ENCODE measurements at places on chromosomes 2 and 18.

DNA sequence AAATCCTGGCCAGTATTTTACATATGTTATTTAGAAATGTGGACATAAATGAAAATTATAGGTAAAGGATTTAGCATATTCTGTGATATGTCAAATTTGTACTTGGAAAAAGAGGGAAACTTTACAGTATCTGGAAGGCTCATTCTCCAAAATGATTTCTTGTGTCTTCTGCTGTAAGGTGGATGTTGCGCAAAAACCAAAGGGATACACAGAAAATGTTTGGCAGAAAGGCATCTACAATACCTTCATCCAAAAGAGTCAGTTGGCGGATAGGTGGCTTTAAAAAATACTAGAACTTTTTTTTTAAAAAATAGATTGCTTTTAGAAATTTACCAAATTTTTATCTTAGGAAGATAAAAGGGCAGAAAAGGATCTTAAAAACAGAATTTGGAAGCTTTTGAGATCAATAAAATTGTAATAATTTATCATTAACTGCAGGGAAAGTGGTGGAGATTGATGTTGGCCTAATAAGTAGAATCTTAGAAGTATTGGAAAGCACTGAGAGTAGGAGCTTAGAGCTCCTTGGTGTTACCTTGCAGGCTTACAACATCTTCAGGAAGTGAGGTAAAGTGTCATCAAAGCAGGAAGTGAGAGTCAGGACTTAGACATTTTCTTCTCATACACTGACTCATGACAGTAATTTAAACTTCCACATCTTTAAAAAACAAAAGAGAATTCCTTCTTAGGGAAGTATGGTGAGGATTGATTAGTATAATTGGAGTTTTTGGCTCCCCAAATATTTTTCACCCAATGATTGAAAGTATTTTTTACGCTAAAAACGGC is 2.1 kb downstream of the NABP1 start:
- peak; percentile 53 for DNase-seq

- DNase-seq = no peak
These were observed 5.2 kb downstream of the RAPGEF4 start for GRCh38 chr2:172740856-172741255.

DNA sequence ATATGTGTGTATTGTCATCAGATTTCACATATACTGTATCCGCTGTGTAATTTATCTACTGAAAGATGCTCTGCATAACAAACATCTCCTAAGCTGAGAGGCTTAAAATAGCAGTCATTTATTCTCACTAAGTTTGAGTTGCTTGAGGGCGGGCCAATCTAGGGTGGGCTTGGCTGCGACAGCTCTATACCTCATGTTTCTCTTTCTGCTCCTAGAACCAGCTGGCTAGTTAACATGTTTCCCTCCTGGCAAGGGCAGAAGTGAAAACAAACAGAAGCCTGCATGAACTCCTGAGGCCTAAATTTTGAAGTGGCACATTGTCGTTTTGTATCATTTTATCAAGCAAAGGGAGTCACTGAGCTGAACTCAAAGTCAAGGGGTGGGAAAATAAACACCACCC is 585.0 kb upstream of the VRK2 start:
- DNase-seq = no peak

GRCh38 chr2:127361929-127362885 is 25.6 kb downstream of the MAP3K2 start:
- DNase-seq = no peak

DNA sequence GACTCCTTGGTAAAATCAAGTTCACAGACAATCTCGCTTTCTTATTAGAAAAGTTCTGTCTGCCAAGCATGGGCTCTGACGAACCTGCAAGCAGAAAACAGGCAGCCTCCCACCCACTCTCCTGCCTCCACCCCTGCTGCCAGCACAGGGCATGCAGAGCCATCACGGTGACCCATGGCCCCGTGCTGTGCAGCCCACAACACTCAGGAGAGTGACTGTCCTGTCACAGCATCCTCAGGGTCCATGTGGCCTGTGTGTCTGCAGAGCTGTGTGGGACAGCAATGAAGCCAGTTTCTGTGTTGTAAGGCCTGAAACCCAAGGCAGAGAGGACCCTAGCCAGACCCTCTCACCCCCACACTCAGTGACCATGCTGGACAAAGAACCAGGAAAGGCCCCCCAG is 46.2 kb downstream of the TFCP2L1 start:
- DNase-seq = no peak

GRCh38 chr2:162072181-162072702 is 1.8 kb downstream of the DPP4 start:
- DNase-seq = peak; percentile 45

DNA sequence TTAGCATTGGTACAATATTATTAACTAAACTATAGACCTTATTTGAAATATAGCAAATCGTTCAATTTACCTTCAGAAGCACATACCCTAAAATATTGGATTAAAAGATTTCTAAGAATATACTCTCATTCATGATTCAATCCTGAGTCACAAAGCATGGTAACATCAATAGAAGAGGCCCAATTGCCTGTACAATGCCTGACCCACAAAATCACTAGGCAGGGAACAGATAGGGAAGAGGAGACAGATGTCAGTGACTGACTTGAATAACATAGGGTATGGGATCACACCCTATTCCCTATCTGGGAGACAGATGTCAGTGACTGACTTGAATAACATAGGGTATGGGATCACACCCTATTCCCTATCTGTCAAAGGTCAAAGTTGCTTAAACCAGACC is 611.6 kb upstream of the VRK2 start:
- no peak for DNase-seq

DNA sequence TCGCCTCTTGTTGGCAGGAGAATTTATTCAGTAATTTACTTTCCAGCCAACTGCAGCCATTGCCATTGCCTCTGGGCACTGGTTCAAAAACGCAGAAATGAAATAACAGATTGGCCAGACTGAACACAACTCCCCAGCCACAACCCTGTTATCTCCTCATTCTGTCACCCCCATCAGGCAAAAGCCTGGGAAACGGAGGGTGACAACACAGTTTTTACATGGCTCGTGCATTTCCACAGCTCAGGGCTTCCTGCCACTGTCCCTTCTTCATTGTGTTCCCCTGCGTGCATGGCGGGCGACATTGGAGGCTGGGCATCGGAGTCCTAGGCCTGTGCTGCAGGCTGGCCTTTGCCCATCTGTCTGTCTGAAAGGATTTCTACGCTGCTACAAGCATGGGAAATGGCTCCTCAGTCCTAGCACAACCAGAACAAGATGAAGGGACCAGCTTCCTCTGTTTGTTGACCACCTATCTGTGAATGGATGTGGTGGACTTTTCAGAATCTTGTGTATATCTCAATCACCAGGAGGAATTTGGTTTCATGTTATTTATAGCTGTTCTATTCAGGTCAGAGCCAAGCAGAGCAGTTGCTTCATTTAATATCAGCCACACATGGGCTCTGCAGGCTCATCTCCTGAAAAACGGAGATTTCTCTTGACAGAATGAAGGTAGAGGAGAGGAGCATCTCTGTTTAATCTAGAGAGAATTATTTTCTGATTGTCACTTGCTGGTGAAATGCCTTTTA is 107.0 kb downstream of the MGAT5 start:
- DNase-seq = no peak

DNA sequence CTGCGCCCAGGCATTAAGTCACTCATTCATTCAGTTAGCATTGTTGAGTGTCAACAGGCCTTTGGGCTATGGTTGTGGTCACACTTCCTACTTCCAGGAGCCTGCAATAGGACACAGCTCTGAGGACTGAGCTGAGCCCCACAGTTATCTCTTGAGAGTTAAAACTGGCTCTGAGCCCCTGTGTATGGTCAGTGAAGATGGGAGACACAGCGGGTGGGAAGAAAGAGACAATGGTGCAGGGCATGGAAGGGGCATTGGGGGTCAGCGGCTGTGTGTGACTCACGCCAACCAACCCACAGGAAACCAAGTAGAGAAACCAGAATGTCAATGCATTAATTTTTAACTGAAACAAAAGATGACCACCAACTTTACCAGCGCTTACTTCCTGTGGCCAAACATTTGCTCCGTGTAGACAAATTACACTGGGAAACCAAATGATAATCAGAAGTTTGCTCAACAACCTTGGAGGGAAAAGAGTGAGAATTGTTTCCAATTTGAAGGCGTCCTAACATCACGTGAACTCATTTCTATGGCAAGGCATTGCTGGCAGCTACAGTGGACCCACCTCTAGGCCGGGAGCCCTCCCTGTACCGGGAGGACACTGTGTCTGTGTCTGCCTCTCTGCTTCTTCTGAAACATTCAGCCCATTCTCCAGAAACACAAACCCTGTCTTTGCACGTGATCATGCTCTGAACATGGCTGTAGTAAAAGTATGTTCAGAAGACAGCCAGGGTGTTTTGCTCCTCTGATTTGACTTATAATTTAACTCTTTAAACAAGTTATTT is 212.0 kb upstream of the ID2 start:
- no peak for DNase-seq

DNA sequence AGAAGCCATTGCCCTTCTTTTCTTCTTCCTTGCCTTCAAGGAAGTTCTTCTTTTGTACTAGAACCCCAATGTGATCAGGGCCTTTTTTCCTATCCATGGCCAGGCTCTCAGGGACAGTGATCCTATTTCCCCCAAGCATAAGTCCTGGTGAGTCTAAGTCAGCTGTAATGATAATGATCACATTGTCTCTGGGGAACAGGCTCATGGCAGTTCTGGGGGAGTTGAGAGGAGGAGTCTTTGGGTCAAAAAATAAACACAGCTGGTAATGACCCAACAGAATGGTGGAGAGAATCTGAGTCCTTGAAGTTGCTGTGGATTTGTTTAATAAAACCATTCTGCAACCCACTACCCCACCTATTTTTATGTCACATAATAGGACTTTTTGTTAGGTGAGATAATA is 96.6 kb downstream of the SOCS6 start:
- DNase-seq = no peak

DNA sequence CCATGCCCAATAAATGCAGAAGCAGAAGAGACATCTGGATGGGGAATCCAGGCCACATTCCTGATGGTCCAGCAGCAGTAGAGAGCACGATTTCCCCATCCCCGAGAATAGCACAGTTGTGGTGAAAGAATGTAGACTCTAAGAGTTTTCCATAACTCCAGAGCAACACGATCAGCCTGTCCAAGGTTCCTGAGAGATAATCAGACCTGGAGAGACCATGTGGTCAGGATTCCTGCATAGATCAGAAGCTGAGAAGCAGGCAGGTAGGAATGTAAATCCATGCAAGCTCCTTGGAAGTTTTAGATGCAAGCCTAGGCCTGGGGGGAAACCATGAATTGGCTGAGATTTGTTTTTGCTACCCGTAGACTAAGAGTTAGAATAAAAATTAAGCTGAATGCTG is 34.2 kb upstream of the PTPRM start:
- DNase-seq = no peak

- no peak for DNase-seq
These were observed 55.0 kb downstream of the IMPA2 start for GRCh38 chr18:12036201-12036751.

GRCh38 chr2:189267491-189267890 is 87.9 kb upstream of the COL5A2 start:
- no peak for DNase-seq

DNA sequence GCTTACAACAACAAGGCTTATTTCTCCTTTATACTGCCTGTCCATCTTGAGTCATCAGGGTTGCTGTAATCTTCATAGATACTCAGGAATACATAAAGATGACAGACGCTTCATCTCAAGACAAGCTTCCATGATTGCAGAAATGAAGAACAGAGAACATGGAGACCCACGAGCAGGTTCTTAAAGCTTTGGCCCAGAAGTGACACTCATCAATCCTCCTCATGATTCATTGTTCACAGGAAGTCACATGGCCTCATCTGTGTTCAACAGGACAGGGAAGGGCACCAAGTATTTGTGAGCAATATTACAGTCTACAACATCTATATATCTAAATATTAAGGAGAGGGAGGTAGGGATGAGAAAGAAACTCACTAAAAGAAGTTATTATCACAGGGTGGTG is 36.5 kb upstream of the PGAP1 start:
- DNase-seq = no peak

DNA sequence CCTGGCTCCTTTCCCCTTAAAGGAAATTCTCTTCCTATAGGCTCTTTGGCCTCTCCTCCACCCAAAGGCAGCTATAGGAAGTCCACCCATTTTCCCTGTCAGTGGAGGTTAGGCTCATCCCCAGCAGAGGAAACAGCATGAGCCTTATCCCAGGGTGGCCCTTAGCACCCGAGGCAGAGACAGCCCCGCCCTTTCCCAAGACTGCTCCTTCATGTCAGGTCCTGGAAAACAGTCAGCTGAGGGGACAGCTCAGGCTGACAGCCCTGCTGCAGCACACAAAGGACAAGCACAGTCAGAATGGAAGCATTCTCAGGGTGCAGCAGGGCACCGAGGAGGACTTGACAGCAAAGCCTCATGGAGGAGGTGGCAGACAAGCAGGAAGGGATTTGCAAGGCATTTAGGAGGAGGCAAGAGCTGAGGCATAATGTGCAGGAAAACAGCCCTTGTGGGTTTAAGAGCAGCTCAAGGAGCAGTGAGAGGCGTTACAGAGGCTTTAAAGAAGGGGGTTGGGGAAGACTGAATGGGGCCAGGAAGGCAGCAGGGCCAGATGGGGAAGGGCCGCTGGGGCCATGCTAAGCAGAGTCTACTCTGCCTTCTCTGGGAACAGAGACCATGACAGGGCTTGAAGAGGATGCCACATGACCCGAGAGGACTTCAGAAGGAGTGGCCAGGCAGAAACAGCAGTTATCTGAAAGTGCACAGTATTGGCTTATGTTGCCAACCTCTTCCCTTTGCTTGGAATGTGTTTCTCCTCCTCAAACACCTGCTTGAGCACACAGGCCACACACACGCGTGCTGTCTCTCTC is 216.6 kb downstream of the SH3BP4 start:
- no peak for DNase-seq

- no peak for DNase-seq
These were observed 26.6 kb downstream of the ZFP36L2 start for GRCh38 chr2:43199492-43200488.

DNA sequence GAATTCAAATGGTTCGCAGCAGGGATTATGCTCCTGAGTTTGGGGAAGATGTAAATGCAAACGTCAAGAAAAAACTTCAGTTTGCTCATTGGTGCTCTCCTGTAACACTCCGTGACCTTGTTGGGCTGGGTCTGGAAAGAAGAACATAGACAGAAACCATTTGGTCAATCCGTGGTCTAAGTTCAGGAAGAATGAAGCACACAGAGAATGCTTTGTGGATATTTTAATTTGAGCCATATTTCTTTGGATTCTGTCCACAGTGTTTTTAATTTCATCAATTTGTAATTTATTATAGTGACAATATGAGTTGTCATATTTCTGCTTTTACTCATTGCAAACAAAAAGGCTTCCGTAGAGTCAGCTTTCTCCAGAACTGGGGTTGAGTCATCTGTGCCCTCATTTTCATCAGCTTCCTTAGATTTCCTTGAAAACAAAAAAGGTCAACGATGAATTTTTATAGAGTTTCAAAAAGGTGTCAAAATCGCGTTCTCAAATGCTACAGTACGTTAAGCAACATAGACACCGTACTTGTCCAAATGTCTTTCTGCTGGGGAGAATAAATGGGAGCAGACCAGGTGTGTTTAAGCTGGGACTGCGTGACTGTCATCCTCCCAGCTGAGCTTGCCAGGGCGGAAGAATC is 606.4 kb downstream of the RNF144A start:
- DNase-seq = no peak

- no peak for DNase-seq
These were observed 15.5 kb upstream of the CD8A start for GRCh38 chr2:86806059-86806857.
